Dorsolateral prefrontal cortex (tissue), 122 donors: ENCODE measurements at places on chromosomes 7 and 10.

- DNase-seq, result no peak
Measured at GRCh38 chr10:634256-634655, 55.2 kb downstream of the DIP2C start.

- no peak for DNase-seq
Measured at GRCh38 chr7:106126170-106126938, 14.2 kb upstream of the SYPL1 start.

GRCh38 chr10:110852255-110852896 is 19.4 kb upstream of the PDCD4 start:
- no peak for DNase-seq

- DNase-seq, result no peak
Measured at GRCh38 chr10:79431428-79431827, 14.0 kb downstream of the ZCCHC24 start.

- no peak for DNase-seq
Measured at GRCh38 chr7:158740657-158741293, 36.2 kb upstream of the NCAPG2 start.

- no peak for DNase-seq
Measured at GRCh38 chr7:30862995-30863705, 48.5 kb upstream of the AQP1 start.

DNA sequence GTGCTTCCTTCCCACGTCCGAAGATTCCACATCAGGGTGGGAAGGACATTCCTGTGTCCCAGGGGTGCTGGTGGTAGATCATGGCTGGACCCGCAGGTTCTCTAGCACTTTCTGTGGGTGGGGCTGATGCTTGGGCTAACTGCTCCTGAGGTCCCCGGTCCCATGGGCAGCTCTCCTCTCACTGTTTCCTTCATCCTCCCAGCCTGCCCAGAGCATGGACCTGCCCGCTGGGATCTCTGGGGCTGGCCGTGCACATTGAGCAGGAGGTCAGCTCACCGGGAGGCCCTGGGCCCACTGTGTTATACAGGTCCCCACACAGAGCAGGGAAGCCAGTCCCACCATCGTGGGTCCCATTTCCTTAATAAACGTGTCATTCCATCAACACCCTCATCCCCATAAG is 502.3 kb downstream of the TCERG1L start:
- DNase-seq, result no peak

DNA sequence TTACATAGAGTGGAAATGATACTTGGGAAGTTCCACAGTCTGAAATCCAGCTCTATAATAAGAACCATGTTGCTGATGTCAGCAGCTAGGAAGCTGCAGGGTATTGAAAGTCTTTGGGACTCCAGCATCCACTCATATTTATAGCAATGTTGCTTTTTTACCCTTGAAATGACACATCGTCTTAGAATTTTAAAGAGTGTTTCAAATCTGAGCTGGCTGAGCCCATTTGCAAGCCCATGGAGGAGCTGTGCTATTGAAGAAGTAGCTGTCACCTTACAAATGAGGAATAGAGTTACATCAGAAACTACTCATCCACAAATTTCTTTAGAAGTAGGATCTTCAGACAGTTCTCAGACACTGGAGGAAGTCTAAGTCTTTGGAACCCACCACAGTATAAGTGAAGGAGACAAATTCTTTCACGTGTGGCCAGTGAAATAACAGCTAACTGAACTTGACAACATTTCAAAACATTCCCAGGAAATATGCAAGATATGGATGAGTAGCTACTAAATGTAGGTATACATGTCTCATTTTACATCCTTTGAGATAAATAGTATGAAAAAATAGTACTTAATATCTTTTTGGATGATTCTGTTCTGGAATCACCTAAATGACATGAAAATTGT is 203.6 kb downstream of the ZNF365 start:
- DNase-seq, result no peak

- no peak for DNase-seq
Measured at GRCh38 chr7:67564959-67565358, 568.3 kb downstream of the TYW1 start.
